ENCODE measurements at places on chromosomes 16 and 17.

DNA sequence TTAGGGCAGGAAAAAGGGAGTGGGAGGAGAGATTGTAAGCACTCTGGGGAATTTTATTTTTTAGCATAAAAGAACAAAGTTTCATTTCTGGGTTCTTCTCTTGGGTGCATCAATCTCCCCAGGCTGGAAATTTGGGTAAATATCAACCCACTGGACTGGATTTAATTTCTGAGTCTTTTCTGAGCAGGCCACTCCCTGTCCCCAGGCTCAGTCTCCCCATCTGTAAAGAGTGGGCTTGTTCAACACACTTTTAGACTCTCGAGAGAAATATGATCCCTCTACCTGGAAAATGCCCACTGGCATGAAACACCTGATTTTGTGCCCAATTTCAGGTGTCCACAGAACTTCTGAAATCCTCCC is 617 bp upstream of the VTN start:
- DNase-seq: no peak

GRCh38 chr17:18379246-18380146 is 1.9 kb downstream of the EVPLL start:
- DNase-seq: no peak

- no peak for DNase-seq
Measured at GRCh38 chr17:73342050-73342522, 30.3 kb upstream of the CDC42EP4 start.

DNA sequence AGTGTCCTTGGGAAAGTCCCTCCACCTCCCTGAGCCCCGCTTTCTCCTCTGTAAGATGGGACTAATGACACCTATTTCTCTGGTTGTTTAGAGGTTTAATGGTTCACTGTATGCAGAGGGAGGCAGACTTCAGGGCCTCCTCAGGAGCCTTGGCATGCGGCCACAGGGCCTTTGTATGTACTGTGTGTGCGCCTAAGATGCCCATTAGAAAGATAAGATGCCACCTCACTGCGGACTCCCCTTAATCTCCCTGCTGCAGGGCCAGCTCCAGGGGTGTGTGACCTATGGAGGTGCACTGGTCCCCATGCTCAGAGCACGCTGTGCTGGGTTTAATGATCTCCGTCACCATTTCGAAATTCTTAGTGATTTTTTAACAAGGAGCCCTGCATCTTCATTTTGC is 59.3 kb downstream of the TMEM235 start:
- no peak for DNase-seq

DNA sequence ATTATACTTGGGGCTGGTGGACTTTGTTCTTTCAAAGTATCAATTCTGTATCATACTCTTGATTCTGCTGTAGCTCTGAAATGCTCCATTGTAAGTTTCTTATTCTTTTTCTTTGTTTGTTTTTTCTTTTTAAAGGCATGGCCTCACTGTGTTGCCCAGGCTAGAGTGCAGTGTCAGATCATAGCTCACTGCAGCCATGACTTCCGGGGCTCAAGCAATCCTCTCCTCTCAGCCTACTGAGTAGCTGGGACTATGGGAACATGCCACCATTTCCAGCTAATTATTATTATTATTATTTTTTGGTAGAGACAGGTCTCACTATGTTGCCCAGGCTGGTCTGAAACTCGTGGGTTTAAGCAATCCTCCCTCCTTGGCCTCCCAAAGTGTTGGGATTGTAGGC is 38.9 kb upstream of the METTL9 start:
- DNase-seq: no peak
